ENCODE measurements at places on chromosomes 1 and 21. TPM values are rescaled to one million over a fixed set of nuclear protein-coding genes. Genes with fewer than 3 reads are reported as not detected.

DNA sequence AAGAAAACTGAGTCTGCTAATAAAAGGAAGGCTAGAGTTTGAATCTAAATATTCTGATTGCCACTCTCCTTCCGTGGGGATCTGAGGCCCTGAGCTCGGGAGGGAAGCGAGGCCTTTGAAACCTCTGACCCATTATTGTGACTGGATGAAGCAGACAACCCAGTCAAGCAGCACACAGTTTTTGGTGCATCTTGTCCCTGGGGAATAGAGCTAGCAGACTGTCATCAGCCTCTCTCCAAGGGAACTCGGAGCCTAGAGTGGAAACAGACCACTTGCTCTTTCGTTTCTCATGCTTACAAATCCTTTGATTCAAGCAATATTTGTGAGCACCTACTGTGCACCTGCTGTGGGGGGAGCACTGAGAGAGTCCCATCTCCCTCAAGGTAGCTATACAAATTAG lies 133.2 kb upstream of the KLHDC7A start:
- DNase-seq, result no peak

DNA sequence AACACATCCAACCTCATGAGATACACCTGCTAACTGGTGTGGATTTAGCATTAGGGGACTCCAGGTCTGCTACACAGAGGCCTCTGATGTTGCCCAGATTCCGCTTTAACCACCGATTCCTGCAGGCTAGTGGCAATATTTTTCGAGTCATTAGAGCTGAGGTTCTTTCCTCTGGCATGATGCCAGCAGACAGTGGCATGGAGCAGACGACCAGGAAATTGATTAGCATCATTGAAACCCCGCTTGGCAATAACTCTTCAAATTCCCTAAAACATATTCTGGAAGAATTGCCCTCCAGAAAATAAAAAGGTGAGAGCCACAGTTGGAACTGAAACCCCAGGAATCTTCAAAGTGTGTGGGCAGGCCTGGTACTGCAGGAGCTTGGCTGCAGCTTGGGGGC lies 28.4 kb upstream of the ETV3 start:
- DNase-seq, result no peak

DNA sequence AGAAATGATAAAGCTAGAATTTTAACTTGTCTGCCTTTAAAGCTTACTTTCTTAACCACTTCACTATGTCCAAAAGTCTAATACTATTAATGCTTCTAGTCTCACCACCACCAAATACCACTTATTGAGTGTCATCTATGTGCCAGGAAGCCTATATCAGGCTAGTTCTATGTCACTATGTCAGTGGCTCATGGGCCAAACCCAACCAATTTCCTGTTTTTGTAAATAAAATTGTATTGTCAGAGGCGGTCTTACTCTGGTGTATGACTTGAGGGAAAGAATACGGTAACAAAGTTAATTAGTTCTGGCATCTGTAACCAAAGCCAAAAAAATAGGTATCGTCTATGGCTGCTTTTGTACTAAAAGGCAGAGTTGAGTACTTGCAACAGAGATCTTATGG lies 14.8 kb downstream of the F5 start:
- DNase-seq, result no peak

DNA sequence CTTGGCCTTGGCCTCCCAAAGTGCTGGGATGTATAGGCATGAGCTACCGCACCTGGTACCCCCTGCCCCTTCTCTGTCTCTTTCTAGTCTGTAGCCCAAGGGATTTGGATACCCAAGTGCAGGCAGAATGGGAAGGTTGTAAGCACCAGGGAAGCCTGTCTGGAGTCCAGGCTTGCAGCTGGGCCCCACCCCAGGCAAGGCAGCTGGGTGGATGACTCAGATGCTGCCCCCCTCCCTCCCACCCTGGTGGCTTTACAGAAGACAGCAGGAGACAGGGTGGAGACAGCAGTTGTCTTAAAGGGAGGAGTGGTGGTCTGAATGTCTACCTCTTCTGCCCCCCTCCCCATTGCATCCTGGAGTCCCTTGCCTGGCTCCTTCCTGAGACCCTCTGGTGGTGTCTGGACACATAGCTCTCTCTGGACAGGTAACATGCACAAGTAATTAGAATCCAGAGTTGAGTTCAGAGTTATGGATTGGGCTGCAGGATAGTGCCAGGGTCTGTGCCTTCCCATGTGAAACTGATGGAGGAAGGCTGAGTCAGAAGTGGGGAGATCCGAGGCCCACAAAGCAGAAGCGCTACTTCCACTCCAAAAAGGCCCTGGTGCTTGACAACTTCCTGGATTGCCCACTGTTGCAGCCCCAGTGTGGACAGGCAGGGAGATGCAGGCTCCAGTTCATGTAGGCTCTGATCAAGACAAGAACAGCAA lies 5.1 kb downstream of the LMNA start:
- DNase-seq, result peak; percentile 87

- DNase-seq, result no peak
These were observed 71.2 kb downstream of the NGF start for GRCh38 chr1:115266729-115267421.

GRCh38 chr1:44645476-44646244 lies 28.6 kb downstream of the TMEM53 start:
- DNase-seq, result peak; percentile 84

DNA sequence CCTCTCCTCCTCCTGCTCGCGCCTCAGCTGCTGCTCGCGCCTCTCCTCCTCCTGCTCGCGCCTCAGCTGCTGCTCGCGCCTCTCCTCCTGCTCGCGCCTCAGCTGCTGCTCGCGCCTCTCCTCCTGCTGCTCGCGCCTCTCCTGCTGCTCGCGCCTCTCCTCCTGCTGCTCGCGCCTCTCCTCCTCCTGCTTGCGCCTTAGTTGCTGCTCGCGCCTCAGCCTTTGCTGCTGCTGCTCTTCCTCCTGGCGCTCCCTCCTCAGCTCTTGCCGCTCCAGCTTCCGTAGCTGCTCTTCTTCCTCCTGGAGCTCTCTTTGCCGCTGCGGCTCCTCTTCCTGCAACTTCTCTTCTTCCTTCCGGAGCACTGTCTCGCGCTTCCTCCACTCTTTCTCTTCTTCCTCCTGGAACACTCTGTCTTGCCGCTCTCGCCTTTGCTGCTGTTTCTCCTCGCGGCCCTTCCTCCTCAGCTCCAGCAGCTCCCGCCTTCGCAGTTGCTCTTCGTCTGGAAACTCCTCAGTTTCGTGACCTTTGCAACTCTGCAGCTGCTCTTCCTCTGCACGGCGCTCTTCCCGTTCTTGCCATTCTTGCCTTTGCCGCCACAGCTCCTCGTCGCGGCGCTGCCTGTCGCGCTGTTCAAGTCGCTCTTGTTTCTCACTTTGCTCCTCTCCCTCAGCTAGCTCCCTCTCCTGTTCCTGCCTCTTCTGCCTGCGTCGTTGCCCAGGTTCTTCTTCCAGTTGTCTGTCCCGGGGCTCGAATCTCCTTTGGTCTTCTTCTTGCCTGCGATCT lies 3.0 kb downstream of the TCHH start:
- DNase-seq, result peak; percentile 21

GRCh38 chr1:118321840-118322239 lies 136.8 kb upstream of the SPAG17 start:
- no peak for DNase-seq

- DNase-seq, result no peak
These were observed 19.4 kb downstream of the PRPF38A start for GRCh38 chr1:52423771-52424170.

- DNase-seq, result no peak
These were observed 367.2 kb downstream of the USP25 start for GRCh38 chr21:16096988-16097387.

DNA sequence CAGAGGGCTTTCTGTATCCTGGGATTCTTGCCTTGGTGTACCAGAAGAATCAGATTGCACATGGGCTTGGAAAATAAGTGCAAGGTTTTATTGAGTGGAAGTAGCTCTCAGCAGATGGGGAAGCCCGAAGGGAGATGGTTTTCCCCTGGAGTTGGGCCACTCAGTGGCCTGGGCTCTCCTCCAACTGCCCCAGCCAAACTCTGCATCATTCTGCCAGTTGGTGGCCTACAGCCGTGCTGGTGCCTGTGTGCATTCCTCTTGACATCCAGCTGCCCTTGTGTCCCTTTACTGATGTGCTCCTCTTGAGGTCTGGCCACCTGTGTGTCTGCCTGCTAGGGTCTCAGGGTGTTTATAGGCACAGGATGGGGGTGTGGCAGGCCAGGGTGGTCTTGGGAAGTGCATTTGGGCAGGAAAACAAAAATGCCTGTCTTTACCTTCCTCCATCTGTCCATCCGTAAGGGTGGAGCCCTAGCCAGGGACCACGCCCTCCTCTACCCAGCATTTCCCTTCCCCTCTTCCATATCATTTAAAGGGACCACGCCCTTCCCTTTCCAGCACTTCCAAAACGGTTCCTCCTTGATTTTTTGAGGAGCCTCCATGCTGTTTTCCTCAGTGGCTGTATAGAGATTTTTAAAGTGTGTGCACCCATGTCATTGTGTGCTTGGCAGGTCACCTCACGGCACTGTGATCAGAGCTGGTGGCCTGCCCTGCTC lies 18.9 kb downstream of the SNAP47 start:
- peak; percentile 56 for DNase-seq

- DNase-seq, result no peak
These were observed 119.5 kb upstream of the USH2A start for GRCh38 chr1:216542741-216543140.

GRCh38 chr1:2250721-2251281 lies 22.7 kb downstream of the SKI start:
- DNase-seq, result no peak

- no peak for DNase-seq
These were observed 53.0 kb upstream of the CPLANE2 start for GRCh38 chr1:16289959-16290358.

DNA sequence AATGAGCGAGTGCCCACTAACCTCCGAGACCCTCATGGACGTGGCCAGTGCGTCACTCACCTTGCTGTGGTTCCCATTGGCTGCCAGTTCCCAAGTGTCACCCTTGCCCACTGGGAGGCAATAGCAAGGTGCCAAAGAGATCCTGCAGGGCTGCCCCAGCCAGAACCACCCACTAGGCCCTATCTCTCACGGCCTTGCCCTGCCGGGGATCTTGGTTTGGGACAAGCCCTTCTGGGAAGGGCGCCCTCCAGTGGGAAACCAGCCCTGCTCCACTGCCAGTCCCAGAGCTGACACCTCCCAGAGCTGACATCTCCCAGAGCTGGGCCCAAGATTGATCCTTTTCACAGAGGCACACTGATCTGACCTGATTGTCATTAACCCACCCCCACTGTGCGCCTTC lies 2.1 kb upstream of the SELENON start:
- DNase-seq, result peak; percentile 26

DNA sequence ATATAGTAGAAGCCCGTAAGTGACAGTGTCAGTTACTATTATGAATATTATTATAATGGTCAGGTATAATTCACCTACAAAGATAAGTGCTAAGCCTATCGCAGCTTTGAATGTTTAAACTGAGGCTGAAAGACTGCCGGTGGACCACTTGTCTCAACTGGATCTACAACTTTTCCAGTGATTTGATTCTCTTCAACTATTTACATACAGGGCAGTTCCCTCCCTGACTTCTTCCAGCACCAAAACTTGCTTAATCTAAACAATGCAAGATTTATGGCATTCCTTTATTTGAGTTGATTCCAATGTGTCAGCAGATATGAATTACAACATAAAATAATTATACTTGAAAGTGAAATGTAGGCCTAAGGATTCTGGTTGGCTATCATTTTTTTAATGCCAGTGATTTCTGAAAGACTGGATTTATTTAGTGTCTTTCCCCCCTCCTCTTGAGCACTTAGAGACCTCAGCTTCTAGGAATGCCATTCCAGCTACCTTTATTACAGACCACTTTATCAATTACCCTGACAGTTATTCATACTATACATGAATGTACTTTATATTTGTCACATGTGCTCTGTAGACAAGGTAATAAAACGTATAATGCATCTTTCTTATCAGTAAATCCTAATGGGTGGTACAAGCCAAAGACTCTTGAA lies 153.3 kb upstream of the C8B start:
- DNase-seq, result no peak

- DNase-seq, result no peak
These were observed 24.8 kb upstream of the PSEN2 start for GRCh38 chr1:226845624-226846023.

DNA sequence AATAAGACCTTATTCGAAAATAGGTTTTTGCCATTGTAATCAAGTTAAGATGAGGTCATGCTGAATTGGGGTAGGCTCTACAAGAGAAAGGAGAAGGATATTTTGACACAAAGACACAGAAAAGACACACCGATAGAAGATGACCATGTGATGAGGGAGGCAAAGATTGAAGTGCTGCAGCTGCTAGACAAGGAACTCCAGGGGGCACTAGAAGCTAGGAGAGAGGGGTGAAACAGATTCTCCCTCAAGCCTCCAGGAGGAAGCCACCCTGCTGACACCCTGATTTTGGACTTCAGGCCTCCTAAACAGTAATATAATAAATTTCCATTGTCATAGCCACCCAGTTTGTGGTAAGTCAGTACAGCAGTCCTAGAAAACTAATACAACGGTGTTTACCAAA lies 506.8 kb upstream of the CAMK1G start:
- DNase-seq, result peak; percentile 34

DNA sequence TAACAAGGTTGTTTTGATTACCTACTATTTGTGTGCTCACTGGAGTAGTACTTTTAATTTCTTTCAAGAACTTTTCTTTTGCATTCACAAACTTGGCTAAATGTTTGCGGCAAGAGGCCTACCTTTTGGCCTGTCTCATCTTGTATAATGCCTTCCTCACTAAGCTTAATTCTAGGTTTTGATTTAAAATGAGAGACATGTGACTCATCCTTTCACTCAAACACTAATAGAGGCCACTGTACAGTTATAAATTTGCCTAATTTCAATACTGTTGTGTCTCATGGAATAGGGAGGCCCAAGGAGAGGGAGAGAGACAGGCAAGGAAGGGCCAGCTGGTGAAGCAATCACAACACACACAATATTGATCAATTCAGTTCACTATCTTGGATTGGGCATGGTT lies 66.1 kb downstream of the ZNF644 start:
- DNase-seq, result no peak

DNA sequence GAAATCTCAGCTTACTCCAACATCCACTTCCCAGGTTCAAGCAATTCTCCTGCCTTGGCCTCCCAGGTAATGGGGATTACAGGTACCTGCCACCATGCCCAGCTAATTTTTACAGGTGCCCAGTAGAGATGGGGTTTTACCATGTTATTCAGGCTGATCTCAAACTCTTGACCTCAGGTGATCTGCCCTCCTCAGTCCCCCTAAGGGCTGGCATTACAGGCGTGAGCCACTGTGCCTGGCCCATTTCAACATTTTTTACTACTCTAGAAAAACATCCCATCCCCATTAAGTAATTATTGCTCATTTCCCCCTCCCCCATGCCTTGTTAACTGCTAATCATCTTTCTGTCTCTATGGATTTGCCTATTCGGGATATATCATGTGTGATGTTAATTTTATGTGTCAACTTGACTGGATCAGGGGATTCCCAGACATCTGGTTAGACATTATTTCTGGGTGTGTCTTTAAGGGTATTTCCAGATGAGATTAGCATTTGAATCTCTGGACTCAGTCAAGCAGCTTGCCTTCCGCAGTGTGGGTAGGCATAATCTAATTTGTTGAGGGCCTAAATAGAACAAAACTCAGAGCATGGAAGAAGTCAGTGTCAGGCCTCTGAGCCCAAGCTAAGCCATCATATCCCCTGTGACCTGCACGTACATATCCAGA lies 33.0 kb upstream of the ZBTB8B start:
- DNase-seq, result no peak

Gene ETS2
- 8.5 TPM for total RNA-seq

Gene ATP1A4
- not detected for total RNA-seq

Gene S100A2
- 24.8 TPM for total RNA-seq

Gene EPHB2
- total RNA-seq, result 2.6 TPM

Gene FCGR2B
- total RNA-seq, result not detected

Gene SPSB1
- 34.0 TPM for total RNA-seq
